ENCODE measurements at places on chromosomes 3 and 15.

- DNase-seq: no peak
These were observed 274.3 kb upstream of the GOLGA6L4 start for GRCh38 chr15:83961311-83961710.

- DNase-seq: no peak
These were observed 13.0 kb upstream of the MYO5C start for GRCh38 chr15:52308446-52309153.

GRCh38 chr15:57758560-57758959 is 52.0 kb downstream of the POLR2M start:
- DNase-seq: no peak

DNA sequence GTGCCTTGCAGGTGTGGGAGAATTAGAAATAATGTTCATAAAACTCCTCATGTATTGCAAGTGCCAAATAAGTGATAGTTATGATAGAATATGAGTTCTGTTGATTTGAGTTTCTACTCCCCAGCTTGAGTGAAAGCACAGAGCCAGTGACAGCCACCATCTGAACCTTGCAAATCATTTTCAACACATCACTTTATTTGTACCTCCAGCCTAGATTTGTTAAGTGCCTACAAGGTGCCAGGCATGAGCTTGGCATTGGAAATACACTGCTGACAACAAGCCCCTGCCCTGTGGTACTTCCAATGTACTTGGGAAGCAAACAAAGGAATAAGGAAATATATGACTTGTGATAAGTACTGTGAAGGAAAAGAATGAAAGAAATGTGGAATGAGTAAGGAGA is 17.0 kb downstream of the FEZF2 start:
- no peak for DNase-seq

- no peak for DNase-seq
These were observed 9.3 kb upstream of the P3H2 start for GRCh38 chr3:190130037-190130436.

GRCh38 chr3:127588806-127589577 is 1.5 kb downstream of the TPRA1 start:
- DNase-seq: no peak

DNA sequence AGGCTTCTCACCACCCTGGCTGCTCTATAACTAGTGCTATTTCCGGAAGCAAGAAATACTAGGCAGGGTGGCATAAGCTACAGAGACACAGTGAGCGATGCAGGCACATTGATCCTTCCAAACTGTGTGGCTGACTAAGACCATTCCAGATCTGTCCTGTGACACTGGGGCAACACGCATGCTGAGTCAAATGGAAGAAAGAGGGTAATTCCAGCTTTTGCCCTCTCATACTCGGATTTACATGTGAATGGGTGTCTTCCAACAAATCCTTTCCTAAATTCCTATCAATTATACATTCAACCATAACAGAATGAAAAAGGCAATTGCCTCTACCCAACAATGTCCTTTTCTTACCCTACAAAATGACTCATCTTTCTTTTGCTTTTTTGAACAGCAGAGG is 5.1 kb downstream of the FSIP1 start:
- DNase-seq: no peak

DNA sequence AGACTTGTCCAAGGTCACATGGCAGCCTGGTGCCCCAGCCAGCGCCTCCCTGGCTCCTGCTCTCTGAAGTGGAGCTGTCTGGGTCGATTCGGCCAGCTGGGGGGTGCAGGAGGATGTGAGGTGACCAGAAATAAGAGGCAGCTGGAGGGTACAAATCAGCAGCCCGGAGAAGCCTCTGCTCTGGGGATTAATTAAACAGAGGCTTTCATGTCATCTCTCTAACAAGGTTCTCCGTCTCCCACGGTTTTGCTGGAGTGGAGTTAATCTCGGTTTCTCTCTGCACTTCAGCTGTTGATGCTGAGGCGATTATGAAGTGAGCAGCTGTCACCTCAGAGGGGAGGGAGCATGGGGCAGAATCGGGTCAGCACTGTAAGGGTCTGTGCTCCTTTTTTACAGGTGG is 236.8 kb downstream of the TLE3 start:
- DNase-seq: no peak

DNA sequence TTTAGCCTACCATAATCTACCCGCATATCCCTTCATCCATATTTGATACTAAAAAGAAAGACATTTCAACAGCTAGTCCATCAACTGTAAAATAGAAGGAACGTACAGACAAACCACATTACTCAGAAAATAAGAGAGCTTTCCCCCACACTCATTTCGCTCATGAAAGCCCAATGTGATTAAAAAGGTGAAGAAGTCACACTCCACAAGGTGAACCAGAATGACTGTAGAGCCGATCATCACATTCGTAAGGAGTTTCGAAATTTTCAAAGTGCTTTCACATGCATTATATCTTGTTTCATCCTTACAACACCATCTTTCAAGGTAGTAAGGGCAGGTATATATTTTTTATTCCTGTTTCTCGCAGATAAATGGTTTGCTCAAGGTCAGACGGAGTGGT is 225.3 kb downstream of the FOXP1 start:
- no peak for DNase-seq

DNA sequence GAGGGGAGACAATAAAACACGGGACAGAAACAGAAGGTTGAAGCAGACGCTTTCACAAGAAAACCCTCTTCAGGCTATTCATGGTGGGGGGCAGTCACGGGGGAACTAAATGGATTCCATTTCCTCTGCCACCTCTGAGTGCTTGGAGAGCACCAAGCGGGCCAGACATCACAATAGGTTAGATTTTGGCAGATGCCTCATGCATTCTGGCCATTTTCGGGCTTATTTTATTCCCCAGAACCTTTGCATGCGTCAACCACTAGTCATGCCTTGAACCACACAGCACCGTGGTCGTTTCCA is 82.2 kb downstream of the RORA start:
- no peak for DNase-seq

DNA sequence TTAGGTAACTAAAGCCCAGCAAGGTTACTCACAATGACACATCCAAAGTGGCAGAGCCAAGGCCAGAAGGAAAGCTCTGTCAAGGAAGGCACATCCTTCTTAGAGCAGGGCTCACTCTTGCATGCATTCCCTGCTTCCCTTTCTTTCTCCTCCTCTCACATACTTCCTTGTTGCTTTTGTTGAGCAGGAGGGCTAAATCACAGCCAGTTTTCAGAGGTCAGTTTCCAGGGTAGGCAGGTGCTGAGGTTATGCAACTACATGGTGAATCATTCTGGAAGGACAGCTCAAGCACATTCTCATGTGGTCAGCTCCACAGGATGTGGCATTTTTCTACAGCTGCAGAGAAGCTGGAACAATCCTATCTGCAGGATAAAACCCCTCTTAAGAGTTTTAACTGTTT is 275.6 kb downstream of the ZNF621 start:
- DNase-seq: peak; percentile 22

DNA sequence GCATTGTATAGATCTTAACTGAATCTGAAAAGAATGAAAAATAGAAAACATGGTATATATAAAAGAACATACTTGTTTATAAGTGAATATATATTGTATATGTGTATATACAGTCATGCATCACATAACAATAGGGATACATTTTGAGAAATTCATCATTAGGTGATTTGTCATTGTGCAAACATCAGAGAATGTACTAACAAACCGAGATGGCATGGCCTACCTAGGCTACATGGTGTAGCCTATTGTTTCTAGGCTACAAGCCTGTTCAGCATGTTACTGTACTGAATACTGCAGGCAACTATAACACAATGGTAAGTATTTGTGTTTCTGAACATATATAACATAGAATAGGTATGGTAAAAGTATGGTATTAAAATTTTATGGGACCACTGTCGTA is 64.6 kb upstream of the CHRM5 start:
- DNase-seq: no peak

GRCh38 chr3:107729686-107730085 is 206.9 kb downstream of the BBX start:
- no peak for DNase-seq

DNA sequence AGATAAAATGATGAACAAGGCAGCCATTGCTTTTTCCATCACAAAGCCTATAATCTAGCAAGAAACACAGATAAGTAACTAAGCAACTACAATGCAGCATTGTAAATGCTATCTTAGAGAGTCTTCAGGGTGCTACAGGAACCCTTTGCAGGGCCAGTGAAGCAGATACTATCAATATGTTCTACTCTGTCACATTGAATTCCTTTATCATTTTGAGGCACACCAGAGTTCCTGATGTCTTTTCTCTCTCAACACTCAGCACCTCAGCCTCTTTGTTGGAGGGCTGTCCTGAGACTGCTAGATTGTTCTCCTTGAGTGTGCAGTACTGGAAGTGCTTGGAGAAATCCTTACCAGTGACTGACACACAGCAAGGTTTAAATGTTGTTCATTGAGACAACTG is 107.4 kb upstream of the MRPL3 start:
- no peak for DNase-seq

DNA sequence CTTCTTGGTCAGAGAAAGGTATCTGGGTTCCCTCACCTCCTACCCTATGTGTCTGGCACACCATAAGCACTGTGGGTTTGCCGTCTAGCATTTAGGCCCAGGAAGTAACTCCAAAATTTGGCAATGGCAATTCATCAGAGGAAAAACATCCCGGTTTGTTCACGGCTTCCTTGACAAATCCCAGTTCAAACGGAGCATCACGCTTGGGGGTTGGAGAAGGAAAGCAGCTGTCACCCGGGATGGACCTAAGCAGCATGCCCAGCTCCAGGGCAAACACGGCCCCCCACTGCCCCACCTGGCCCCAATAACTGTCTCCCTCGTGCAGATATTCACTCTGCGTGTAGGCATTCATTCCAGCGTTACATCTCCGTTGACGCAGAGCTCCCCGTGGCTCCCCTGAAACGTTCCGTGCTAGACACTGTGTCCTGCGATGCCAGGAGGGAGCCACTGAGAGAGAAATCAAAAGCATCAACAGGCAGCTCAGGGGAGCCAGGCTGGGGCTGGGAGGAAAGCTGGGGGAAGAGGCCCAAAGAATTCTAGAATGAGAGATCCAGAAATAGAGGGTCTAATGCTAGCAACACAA is 41.4 kb downstream of the NTRK3 start:
- no peak for DNase-seq

- DNase-seq: no peak
These were observed 64.1 kb downstream of the ABCC5 start for GRCh38 chr3:183953471-183954070.

DNA sequence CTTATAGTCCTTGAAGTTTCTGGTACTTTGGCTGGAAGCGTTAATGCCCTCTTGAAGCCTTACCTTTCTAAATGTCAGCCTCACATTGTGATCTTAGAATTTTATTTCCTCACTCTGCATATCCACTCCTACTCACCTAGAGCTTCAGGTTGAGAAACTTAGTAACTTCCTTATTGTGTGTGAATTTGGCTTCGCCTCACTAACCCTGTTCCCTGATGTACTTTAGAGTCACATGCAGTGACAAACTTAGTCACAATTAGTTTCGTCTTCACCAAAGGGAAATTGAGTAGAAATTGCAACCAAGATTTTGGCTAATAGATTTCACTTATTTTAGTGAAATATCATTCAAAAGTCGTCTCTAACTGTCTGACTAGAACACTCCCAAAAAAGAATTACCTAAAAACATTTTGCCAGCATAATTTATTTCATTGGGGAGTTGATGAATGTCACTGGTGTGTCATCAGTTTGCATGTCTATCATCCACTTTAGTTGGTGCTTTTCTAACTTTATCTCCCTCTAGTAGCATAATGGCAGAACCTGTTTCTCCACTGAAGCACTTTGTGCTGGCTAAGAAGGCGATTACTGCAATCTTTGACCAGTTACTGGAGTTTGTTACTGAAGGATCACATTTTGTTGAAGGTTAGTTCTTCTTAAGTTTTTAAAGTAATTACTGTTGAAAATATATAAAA is 960 bp downstream of the MFN1 start:
- no peak for DNase-seq

- DNase-seq: no peak
These were observed 166.2 kb downstream of the CHDH start for GRCh38 chr3:53680028-53680427.

- peak; percentile 46 for DNase-seq
These were observed 314.5 kb downstream of the TIGIT start for GRCh38 chr3:114608293-114608692.

- no peak for DNase-seq
These were observed 888.2 kb downstream of the CADM2 start for GRCh38 chr3:85846940-85847339.

- no peak for DNase-seq
These were observed 23.0 kb downstream of the MKRN2 start for GRCh38 chr3:12579905-12580304.

GRCh38 chr3:56229311-56229710 is 239.0 kb downstream of the ERC2 start:
- no peak for DNase-seq

- DNase-seq: peak; percentile 75
These were observed 318.0 kb downstream of the FGF12 start for GRCh38 chr3:192409201-192409837.

DNA sequence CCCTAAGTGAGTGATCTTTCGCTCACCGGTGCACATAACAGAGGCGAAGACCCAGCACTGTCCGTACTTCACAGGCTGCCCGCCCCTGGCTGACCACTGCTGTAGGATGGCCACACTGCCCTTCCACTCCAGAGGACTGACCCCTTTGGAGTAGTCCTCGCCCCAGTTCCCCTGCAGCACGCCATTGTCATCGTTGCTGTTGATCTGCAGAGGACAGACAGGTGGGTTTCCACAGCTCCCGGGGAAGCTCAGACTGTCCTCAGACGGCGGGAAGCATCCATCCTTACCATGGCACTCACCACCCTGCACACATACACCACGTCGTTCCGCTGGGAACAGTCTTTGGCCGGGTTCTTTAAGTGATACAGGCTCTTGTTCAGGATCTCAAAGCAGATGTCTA is 20.5 kb upstream of the TGM5 start:
- no peak for DNase-seq

DNA sequence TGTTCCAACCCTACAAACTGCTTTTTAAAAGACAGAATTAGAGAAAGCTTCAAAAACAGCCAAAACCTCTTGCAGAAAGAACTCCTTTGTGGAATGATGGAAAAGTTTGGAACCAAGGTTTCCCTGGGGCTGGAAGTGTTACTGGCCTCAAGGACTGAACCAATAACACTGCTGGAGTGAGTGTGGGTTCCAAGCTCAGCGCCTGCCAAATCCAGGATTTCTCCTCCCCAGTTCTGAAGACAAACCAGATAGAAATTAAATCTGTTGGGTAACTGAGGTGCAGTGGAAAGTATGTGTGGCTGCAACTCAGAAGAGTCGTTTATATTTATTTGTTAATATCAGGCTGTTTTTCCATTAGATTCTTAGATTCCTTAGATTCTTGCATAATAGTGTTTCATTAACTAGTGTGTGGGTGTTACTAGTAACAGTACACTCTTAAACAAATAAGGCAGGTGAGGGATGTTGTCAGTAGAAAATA is 66.5 kb upstream of the FNDC3B start:
- no peak for DNase-seq

DNA sequence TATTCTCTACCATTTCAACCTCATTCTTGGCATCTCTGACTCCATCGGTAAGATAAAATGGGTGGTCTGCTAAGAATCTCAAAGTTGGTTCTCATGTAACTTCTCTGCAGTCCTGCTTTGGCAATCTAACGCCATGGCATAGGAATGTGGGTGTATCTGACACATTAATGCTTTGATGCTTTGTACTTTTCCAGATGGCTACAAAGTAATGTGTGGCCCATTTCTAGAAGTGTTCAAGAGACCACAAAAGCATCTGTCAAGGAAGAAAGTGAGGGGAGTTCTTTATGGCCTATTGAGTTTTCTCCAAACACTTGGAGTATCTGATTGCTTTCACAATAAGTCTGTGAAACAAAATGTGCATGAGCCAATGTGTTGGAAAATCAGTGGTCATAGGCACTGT is 339.9 kb upstream of the TGFBR2 start:
- DNase-seq: no peak

GRCh38 chr3:66099541-66100065 is 60.9 kb upstream of the MAGI1 start:
- no peak for DNase-seq
